ENCODE measurements at places on chromosomes 3 and 15.

DNA sequence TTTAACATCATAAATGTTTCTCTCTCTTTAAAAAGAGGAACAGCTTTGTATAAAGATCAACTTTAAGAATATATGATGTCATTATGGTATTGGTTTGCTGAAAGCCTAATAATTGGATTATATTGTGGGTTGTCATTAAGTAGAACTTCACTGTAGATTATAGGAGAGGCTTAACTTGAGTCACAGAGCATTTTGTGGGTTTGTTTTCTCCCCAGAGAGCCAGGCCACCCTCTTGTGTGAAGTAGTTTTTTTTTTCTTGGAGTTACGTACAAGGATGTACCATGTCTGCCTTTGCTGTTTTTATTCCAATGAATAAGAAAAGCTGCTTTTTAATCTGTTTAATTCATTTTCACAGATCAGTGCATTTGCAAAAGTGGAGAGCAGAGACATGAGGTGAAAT is 354.8 kb upstream of the TBL1XR1 start:
- no peak for DNase-seq

GRCh38 chr3:110070161-110070916 is 733.0 kb upstream of the DPPA4 start:
- DNase-seq, result no peak

DNA sequence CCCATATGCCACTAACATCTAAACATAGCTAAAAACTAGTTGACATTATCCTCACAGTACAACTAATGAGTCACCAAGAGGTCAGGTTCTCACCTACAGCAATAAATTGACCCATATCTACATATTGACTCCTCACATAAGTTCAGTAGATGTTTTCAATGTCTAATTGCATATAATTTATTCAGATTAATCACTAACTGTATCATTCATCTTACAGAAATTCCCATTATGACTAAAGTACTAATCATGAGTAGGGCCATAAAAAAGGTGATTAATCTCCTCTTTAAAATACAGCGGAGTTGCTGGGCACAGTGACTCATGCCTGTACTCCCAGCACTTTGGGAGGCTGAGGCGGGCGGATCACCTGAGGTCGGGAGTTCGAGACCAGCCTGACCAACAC is 82.4 kb upstream of the ST3GAL6 start:
- DNase-seq, result no peak

GRCh38 chr3:106534206-106534605 is 665.4 kb upstream of the CBLB start:
- no peak for DNase-seq

DNA sequence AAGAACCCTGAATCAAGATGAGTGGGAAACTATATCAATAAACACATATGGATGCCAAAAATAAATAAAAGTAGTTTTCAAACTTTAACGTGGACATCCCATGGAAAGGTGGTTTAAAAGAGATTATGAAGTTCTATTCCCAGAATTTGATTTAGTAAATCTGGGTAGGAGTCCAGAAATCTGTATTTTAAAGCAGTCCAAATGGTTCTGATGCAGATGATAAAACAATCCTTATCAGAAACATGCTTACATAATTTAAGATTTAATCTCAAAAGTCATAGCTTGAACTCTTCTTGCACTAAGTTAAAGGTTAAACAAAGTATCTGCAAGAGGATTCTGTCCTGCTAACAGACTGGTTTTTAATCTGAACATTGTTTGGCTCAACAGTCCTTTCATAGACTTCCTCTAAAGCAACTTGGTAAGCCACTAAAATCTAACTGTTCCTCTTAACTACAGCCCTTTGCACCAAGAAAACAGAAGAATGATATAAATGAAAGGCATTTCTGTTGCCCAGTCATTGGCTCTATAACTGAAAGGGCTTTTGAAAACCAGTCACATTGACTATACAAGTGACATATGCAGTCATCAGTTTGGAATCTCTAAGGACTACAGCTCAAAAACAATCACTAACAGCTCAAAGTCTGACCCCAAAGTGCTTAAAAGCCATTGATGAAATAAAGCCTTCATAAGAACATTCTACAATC is 23.4 kb upstream of the MAP4 start:
- DNase-seq, result no peak

- no peak for DNase-seq
Observed at GRCh38 chr3:87002346-87002745, 11.4 kb upstream of the VGLL3 start.
